ENCODE measurements at places on chromosomes 4 and X.
A peak's percentile ranks its signal among the peaks of the same experiment; 100 is the strongest.

DNA sequence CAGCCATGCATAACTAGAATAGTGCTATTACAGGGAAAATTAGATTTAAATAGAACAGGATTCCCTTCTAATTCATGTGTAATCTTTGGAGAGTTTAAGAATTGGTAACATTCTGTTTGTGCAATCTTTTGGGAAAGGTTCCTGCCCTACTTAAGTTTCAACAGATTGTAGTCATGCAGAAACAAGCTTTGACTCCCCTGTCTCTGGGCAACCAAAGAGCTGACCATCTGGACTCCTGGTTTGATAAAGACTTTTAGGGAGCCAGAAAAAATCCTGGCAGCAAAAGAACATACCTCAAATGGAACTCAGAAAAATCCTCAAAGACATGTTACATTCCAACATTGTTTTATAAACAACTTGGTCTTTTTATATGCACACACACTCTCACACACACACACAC lies 191.1 kb upstream of the NEIL3 start:
- DNase-seq = no peak

DNA sequence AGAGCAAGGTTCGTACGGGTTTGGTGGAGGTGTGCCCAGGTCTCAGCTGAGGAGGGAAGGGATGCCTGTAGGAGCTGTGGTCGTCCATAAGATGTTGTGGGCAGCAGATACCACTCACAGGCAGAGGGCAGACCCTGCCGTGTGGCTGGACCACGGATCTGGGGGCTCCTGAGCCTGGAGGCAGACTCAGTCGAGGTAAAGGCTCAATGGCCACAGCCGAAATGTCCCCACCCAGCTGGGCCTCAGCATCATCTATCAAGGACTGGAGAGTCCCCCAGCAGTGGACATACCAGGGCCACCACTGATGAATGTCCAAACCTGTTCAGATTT lies 98.5 kb downstream of the DHRSX start:
- no peak for DNase-seq

DNA sequence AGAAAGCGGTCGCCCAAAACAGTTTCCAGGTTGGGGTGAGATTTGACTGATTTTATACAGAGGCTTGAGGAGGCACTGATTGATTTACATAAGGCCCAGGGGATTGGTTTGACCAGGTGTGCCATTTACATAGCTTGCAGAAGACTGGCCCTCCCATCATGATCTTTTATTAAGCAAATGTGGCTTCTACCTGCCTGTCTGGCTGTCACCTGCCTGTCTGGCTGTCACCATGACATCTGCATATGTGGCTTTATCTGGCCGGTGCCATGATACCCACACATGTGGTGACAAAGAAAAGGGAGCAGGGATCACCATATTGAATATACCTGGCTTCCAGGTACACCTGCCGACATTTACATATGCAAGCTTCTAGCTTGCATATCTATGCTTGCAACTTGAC lies 17.0 kb upstream of the CDS1 start:
- no peak for DNase-seq

- no peak for DNase-seq
Measured at GRCh38 chrX:18075603-18076002, 145.1 kb downstream of the BEND2 start.

- DNase-seq = no peak
Measured at GRCh38 chrX:84415140-84415539, 87.1 kb downstream of the HDX start.

- DNase-seq = no peak
Measured at GRCh38 chr4:130653842-130654241, 1557.9 kb downstream of the C4orf33 start.

DNA sequence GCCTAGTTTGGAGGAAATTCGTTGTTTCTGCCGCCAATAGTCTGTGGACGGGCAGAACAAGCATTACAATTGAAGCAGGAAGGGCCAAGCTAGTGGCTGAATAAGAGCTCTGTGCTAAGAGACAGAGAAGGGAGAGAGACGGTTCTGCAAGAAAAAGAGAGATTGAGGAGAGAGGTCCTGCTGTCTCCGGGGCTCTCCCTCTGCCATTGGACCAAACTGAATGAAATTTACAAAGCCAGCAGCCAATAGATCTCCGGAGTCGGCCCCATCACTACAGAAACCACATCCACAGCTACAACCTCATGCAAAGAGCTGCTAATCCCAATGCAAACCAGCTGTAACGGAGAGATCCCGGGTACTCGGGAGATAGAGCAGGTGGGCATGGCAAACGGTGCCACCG lies at the start of gene NLGN4X:
Gene NLGN4X, minus strand, starts transcription at position 148 of the 400 bp plus-strand sequence. CDS start 77,401 bp downstream, outside the sequence.
- no peak for DNase-seq

DNA sequence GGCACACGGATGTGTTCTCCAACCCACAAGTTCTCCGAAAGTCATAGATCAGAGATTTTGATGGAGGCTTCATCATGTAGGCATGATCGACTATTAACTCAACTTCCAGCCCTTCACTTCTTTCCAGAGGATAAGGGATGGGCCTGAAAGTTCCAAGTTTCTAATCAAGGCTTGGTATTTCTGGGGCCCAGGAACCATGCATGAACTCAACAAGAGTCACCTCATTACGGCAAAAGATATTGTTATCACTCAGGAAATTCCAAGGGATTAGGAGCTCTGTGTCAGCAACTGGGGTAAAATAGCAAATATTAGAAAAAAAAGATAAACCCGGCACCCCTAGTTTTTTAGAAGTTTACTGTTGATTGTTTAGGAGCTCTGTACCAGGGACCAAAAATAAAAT lies 240.1 kb upstream of the PPP1R2C start:
- DNase-seq = no peak

- no peak for DNase-seq
Measured at GRCh38 chrX:24014388-24015018, 12.5 kb downstream of the KLHL15 start.

DNA sequence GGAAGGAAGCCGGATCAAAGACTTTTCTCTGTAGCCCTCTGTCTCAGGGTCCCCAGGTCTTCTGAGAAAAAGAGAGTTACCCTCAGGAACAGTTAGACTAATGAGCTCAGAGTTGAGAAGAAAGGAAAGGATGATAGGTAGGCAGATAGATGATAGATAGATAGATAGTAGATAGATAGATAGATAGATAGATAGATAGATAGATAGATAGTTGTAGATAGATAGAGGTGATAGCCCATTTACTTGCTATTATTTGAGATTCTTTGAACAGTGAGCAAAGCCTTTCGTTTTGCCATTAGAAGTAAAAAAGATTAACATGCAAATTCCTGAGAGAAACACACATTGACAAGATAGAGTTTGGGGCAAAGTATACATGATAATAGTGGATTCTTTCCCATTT lies 86.9 kb upstream of the KIT start:
- no peak for DNase-seq

DNA sequence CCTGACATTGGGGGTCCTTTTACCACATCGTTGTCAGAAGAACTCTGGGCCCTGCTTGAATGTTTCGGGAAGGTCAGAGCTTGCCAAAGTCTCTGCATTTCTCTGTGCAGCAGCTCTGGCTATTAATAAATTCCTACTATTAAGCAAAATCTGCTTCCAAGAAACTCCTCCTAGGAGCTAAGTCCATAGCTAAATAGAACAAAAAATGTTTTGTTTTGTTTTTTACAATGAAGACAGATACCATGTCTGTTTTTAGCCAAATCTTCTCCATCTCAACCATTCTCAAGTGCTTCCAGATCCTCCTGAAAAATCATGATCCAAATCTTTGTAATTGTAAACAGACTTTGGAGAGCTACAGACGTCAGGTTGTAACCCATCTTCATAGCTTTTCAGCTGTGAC lies 161.6 kb downstream of the SPATA18 start:
- DNase-seq = no peak

- no peak for DNase-seq
Measured at GRCh38 chr4:143178923-143179322, 5.8 kb upstream of the USP38 start.

DNA sequence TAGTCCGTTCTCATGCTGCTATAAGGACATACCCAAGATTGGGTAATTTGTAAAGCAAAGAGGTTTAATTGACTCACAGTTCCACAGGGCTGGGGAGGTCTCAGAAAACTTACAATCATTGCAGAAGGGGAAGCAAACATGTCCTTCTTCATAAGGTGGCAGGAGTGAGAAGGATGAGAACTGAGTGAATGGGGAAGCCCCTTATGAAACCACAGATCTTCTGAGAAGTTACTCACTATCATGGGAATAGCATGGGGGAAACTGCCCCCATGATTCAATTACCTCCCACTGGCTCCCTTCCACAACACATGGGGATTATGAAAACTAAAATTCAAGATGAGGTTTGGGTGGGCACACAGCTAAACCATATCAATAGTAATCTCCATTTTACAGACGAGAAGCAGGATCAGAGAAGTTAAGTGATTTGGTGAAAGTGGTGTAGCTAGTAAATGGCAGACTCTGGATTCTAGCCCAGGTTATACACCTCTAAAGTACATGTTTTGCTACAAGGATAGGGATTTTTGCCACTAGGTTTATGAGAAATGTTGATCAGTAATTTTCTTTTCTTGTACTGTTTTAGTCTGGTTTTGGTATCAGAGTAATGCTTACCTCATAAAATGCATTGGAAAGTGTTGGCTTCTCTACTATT lies 47.3 kb upstream of the C1GALT1C1 start:
- DNase-seq = peak; percentile 25

GRCh38 chrX:122787231-122787630 lies 396.8 kb upstream of the GRIA3 start:
- no peak for DNase-seq

- DNase-seq = no peak
Measured at GRCh38 chr4:1758306-1759121, 34.6 kb upstream of the FGFR3 start.

DNA sequence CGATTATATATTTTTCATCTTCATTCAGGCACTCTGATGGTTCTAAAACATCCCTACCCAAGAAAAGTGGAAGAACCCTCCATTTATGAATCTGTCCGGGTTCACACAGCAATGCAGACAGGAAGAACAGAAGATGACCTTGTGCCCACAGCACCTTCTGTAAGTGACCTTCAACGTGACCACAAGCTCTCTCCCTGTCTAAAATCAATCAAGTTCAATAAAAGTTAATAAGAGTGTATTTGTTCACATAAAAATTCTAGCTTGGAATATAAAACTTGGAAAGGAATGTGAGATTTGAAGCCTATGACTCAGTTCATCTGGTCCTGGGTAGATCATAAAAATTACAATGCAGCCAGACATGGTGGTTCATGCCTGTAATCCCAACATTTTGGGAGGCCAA lies 36.6 kb downstream of the DAPP1 start:
- DNase-seq = no peak

DNA sequence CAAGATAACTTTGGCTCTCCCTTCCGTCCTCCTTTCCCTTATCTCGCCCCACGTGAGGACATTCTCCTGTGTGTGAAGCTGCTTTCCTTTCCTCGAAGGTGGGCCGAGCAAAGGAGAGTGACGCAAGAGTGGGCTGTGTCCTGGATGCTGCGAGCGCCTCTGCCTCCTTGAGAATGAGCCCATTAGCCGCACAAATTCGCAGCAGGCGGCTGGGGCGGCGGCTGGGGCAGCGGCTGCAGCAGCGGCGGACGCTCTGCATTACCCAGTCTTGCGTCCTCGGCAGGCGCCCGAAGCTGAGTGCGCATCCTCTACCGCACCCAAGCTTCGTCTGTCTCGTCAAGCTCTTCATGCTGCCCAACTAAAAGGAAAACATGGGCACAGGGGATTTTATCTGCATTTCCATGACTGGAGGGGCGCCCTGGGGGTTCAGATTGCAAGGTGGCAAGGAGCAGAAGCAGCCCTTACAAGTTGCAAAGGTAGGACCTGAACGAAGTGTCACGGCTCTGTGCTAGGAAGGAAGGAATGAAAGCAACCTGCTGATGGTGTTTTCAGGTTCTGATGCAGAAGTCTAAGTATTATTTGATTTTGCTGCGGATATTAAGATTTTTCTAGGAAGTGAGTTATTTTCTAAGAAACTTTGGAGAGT lies at the start of gene SYNPO2:
Gene SYNPO2, plus strand, starts transcription at position 189 of the 646 bp plus-strand sequence. Its CDS starts 183 bp downstream, at position 372.
- DNase-seq = peak; percentile 60

- no peak for DNase-seq
Measured at GRCh38 chr4:110905367-110905766, 282.5 kb upstream of the PITX2 start.

GRCh38 chrX:65420154-65420553 lies 114.4 kb downstream of the LAS1L start:
- no peak for DNase-seq

GRCh38 chr4:77731656-77732055 lies 87.5 kb downstream of the CNOT6L start:
- peak; percentile 42 for DNase-seq

GRCh38 chr4:38371391-38371851 lies 292.6 kb upstream of the KLF3 start:
- no peak for DNase-seq

GRCh38 chr4:1985780-1986577 lies 22.8 kb downstream of the NELFA start:
- DNase-seq = no peak

DNA sequence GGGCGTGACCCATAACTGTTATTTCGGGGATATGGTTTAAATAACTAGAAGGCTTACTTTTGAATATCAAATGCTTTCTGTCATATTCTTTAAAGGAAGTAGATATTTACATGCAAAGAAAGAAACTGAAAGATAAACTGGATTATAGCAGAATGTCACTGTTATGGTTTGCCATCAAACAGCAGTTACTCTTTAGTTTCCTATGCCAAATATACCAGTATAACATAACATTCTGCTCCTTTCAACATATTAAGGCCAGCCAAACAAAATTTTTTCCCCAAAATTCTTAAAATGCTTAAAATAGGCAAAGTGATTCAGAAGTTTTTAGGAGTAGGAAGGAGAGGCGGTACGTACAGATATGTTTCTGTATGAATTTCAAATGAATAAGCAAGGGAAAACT lies 27.0 kb downstream of the KDM6A start:
- DNase-seq = no peak

DNA sequence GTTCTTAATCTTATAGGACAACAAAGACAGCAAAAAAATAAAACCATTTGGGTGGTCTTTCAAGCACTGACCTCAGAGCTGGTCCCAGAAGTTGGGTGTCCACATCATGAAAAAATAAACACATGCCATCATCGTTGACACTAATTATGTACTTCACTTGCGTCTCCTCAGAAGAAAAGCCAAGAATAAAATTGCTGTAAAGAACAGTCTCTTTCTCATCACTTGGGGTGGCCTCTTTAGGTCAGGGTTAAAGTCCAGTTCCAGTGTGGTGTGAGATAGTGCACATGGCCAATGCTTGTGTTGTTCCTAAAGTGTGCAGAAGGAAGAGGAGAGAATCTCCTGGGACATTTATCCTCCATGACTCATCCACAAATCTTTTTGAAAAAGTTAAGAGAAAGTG lies 49.5 kb upstream of the IBSP start:
- DNase-seq = no peak

DNA sequence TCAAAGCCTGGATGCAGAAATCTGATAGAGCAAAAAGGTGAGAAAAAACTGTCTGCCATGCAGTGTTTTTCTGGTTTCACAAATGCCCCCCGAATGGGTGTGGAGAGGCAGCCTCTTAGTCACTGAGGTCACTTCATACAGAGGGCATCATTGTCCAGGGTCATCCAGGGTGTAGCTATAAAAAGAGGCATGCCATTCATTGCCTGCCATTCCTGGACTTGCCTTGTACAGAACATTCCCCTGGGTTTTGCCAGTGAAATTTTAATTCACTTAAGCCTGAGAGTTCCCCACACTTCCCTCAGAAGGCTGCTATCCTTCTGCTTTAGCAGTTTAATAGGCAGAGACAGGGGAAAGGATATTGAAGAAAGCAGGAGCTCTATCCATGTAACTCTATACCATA lies 230.3 kb downstream of the UNC5C start:
- DNase-seq = no peak

GRCh38 chr4:152936446-152937335 lies 568 bp downstream of the FHDC1 start:
- peak; percentile 58 for DNase-seq
